Endothelial cell (in vitro differentiated cells): ENCODE measurements at places on chromosomes 6 and 20.

- DNase-seq: no peak
Observed at GRCh38 chr6:53018446-53018845, 23.4 kb upstream of the GSTA4 start.

GRCh38 chr6:28105245-28105639 lies 19.2 kb upstream of the ZSCAN16 start:
- DNase-seq: no peak

DNA sequence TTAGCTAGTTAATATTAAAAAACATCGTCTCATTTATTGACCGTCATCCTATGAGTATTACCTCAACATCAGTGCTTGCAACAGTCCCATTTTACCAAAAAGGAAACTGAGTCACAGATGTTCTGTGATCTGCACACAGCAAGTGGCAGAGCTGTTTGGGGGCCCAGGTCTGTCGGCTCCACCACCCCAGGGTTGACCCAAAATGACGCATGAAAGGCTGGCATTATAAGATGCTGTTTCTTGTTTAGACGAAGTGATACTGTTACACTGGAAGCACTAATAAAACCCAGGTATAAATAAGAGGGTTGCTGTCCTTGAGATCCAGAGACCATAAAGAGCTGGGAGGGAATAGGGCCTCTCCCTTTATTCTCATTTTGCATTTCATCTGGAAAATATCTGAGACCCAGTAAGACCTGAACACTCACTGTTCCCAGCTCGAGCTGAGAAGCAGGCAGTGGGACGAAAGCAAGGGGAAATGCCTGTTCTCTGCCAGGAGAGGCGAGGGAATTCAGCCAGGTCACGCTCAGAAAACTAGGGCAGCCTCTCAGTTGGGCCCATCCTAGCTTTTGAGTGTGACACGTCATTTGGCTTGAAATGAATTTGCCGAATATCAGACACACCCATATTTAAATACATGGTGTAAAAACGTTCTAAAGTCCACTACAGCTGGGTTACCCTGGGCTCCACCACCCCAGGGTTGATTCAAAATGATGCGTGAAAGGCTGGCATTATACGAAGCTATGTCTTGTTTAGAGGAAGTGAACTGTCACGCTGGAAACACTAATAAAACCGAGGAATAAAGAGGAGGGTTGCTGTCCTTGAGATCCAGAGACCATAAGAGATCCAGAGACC lies 1.4 kb upstream of the MICAL1 start:
- DNase-seq: no peak

DNA sequence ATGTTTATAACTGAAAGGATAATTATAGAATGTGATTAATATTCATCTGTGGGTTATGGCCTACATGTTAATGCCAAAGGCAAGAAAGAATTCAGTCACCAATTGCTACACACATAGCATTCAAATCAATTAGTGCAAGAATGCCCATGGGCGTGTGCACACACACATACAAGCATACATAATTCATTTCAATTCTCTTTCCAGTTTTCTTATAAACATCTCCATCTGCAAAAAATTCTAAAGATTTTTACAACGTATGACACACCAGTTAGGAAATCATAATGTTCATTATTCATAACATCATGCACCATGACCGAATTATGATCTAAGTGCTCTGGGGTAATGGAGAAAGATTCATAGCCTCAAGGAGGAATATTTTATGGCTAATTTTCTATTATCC lies 111.0 kb upstream of the ADTRP start:
- DNase-seq: no peak

GRCh38 chr6:36735110-36736071 lies 37.8 kb downstream of the RAB44 start:
- DNase-seq: no peak

- no peak for DNase-seq
Observed at GRCh38 chr20:24575811-24576210, 106.4 kb downstream of the SYNDIG1 start.

DNA sequence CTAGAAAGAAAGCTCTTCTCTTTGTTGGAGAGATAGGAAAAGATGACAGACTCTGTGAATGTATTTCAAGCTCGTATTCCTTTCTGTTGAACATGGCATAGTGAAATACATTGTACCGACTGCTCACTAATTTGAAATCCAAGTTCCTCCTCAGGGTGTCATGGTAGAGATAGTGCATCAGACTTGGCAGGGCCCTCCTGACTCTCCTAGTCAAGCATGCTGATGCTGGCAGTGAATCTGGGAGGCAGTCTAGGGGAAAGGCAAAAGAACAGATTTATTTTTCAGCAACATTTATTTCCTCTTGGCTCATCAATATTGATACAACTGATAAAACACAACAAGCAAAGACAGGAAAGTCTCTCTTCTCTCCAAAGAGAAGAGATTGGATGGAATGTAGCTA lies 356.3 kb upstream of the IRAK1BP1 start:
- no peak for DNase-seq

- no peak for DNase-seq
Observed at GRCh38 chr6:81564470-81565068, 187.9 kb downstream of the TENT5A start.

DNA sequence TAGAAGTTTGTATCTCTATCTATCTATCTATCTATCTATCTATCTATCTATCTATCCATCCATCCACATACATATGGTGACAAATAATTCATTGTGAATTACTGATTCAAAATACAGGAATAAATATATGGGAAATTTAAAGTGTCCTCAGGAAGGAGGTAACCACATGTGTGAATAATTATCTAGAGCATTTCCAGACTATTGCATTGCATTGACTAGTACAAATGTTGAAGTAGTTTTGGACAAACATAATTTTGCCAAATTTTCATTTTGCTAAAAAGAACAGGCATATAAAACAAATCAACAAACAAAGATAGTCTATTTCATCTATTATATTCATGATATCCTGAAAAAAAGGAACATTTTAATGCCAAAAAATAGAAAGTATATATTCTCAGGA lies 192.7 kb downstream of the UTRN start:
- no peak for DNase-seq

DNA sequence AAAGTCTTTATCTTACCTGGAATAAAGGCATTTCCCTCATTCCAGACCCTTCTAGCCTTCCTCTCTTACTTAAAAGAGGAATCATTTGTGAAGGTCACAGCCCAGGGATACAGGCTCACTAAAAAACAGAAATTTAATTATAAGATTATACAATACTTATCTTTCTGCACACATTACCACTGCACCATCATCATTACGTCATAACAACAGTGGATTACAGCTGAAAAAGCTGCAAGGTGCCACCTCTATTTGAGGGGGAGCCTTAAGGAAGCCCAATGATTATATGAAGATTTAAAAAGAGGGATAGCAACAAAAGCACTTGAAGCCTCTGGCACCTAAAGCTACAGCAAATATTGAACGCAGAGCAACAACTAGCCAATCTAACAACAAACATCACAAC lies 452.9 kb upstream of the EYS start:
- DNase-seq: no peak

- DNase-seq: no peak
Observed at GRCh38 chr6:25482996-25483395, 169.0 kb upstream of the SCGN start.

DNA sequence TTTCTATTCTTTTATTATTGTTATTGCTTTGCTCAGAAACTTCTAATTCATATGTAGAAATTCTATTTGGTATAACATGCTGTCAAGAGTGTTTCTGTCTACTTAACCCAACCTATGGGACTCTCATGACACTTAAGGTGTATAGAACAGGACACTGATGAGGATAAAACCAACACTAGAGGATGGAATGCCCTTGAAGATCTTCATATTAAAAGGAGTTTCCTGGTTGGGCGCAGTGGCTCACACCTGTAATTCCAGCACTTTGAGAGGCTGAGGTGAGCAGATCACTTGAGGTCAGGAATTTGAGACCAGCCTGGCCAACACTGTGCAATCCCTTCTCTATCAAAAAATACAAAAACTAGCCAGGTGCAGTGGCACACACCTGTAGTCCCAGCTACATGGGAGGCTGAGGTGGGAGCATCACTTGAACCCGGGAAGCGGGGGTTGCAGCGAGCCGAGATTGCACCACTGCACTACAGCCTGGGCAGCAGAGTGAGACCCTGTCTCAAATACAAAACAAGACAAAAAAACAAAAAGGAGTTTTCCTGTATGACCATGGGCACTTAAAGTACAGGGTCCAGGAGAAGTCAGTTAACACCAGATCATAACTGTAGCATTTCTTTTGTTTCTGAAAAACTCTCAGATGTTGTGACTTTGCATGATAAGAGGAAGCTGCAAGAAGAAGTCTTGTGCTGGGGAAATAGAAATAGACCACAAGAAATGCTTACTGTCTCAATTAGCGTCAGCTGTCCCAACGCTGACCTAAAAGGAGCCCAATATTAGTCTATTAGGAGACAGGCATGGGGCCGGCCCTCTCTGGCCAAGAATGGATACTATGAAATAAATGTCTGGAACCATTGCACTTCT lies 38.9 kb upstream of the CD2AP start:
- no peak for DNase-seq

DNA sequence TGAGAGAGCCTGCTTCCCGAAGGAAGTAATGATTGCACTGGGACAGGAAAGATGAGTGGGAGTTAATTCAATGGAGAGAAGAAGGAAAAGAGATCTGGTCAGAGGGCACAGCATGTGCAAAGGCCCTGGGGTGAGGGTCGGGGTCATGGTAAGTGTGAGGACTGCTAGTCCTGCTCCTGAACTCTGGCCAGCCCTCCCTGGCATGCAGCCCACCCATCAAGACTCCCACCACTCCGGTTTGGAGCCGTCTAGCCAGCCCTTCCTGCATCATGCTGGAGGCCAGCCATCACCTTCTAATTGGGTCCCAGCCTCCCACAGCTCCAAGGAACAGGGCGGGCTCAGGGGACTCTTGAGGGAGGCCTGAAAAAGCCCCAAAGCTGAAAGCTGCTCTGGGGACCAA lies 42.1 kb downstream of the SRSF3 start:
- no peak for DNase-seq

DNA sequence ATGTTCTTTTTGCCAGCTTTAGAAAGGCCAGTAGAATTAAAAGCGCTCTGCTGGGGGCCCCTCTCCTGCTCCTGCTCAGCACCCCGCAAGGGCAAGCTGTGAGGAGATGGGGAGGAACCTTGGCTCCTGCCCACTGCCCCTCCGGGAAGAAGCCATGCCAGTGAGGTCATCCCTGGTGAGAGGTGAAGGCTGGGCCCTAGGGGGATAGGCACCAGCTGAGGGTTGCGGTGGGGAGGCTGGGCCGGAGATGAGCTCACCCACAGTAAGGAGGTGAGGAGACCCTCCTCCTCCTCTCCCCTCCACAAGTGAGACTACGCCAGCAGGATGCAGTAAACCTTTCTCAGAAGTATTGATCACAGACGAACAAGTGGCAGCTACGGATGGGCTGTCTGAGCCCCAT lies 32.1 kb downstream of the LRFN2 start:
- no peak for DNase-seq

GRCh38 chr6:37936906-37937305 lies 117.4 kb downstream of the ZFAND3 start:
- DNase-seq: no peak

DNA sequence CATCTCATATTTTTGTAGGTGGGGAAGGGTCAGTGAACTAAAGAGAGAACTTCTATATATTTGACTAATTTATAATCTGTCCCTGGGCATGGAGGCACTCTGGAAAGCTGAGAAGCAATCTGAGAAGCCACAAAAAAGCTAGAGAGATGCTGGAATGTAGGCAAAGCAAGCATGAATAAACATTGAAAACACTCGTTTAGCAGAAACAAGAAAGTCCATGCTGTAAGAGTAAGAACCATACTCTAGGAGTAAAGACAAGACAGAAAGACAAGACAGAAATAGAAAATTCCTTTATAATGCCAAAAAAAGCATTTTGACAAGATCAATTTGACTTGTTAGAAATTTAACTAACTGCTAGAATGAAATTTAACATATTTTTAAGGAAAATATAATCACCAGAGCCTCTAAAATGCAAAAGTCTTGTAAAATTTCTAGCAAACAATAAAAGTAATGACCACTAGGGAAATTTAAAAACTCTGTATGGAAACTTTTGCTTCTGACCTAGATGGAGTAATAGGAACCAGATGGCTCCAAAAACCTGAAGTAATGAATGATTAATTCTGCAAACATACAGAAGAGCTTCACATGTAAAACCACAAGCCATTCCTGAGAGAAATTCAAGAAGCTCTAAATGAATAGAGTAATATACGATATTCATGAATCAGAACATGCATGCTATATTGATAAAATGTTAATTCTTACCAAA lies 625.7 kb upstream of the PTCHD4 start:
- DNase-seq: no peak

DNA sequence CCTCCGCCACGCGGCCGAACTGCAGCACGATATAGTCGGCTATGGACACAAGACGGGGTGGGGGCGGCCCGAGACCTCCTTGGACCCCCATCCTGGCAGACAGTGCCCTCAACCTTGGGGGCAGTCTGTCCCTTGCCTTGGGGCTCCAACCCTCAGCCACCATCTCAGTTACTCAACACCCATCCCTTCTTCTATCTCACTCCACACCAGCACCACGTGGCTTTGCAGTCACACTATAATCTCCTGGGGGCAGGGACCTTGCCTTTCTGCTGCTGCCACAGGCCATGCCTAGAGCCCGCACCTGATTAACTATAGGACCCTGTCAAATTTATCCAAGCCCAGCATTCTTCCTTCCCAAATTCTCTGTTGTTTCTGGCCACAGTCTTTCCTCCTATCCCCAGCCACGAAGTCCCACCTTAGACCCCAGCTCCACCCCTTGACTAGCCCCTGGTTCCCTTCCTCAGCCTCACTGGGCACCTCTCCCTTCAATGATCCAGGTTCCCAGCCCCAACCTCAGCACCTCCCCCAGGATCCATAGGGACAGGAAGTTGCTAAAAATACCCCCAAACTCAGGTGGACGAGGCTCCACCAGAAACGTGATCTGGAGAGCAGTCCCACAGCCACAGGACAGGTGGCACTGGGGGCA lies 1.7 kb upstream of the TEAD3 start:
- no peak for DNase-seq
